ENCODE measurements at places on chromosomes 3 and 15. TPM values are rescaled to one million over a fixed set of nuclear protein-coding genes. Genes with fewer than 3 reads are reported as not detected.

The GBE1 gene
- total RNA-seq: 18.6 TPM

The PCSK6 gene
- total RNA-seq: 6.4 TPM

The C2CD4A gene
- total RNA-seq: not detected

The ATP2B2 gene
- total RNA-seq: not detected

The NTRK3 gene
- 13.0 TPM for total RNA-seq
